Transverse colon (tissue), 4 donors: ENCODE measurements at places on chromosomes 2 and 18.
A peak's percentile ranks its signal among the peaks of the same experiment; 100 is the strongest.

- DNase-seq, result no peak
- no peaks in the 10 kb centered on the region for H3K4me1 ChIP-seq
- no peak overlapping the region for H3K4me3 ChIP-seq
- no peaks in the 10 kb centered on the region for H3K36me3 ChIP-seq
- H3K27ac ChIP-seq, result no peak overlapping the region
These were observed 153.6 kb downstream of the UPP2 start for GRCh38 chr2:158255257-158255656.

GRCh38 chr2:168097431-168097830 lies 150.0 kb downstream of the STK39 start:
- no peaks in the 10 kb centered on the region for H3K27me3 ChIP-seq
- no peak overlapping the region for H3K27ac ChIP-seq
- no peaks in the 10 kb centered on the region for H3K36me3 ChIP-seq

- H3K27me3 ChIP-seq, result no peaks in the 10 kb centered on the region
- H3K27ac ChIP-seq, result no peak overlapping the region
- DNase-seq, result peak; percentile 41
- no peak overlapping the region for H3K4me3 ChIP-seq
- H3K4me1 ChIP-seq, result peaks cover 28% of the 10 kb centered on the region
These were observed 43.7 kb upstream of the SEMA4C start for GRCh38 chr2:96913398-96914202.

DNA sequence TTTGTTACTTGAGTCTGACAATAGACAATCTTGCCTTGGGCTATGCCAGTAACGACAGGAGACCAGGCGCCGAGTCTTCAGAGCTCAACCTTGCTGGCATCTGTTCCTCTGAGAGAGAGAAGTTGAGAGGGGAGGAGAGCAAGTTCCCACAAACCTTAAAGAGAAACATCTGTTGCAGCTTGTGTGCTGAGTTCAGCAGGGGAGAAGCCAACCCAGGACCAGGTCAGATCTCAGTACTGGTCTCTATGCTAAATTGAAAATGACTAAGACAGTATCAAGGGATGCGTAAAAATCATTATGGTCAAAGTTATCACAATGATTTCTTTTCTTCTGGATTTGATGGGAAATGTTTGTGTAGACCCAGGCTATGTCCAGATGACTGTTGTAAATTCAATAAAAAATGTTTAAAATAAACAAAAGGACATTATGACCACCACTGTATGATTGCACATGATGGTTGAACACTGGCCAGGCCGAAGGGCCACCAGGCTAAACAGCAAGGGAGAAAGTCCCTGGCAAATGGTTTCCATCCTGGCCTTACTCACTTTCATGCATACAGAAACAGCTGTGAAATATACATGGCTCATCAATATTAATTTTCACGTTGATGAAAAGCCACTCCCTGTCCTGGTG lies 100.3 kb upstream of the PMAIP1 start:
- no peak overlapping the region for H3K27ac ChIP-seq
- H3K4me1 ChIP-seq, result no peaks in the 10 kb centered on the region
- H3K4me3 ChIP-seq, result no peak overlapping the region
- DNase-seq, result no peak
- no peaks in the 10 kb centered on the region for H3K36me3 ChIP-seq

DNA sequence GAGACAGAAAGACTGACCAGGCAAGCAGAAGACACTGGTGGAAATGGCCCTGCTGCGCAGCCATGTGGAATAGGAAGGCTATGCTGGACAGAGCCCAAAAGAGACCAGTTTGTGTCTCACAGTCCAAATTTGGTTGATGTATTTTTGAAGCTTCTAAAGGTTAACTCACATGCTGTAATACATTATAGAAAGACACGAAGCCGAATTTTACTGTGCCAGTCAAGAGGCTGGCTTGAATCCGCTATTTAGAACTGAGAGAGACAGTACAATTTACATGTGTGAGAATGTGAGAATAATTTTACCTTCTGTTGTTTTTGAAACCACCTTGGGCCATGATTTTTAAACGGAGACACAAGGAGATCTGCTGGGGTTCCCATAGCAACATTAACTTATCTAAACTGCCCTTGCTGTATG lies 113.6 kb downstream of the METTL8 start:
- H3K4me3 ChIP-seq, result no peak overlapping the region
- no peak overlapping the region for H3K27ac ChIP-seq
- peaks cover 17% of the 10 kb centered on the region for H3K4me1 ChIP-seq
- H3K36me3 ChIP-seq, result no peaks in the 10 kb centered on the region
- no peak for DNase-seq
- H3K27me3 ChIP-seq, result no peaks in the 10 kb centered on the region

GRCh38 chr18:25332002-25332401 lies 20.0 kb downstream of the ZNF521 start:
- H3K27me3 ChIP-seq, result peaks cover 8% of the 10 kb centered on the region
- DNase-seq, result no peak
- H3K27ac ChIP-seq, result no peak overlapping the region
- no peaks in the 10 kb centered on the region for H3K36me3 ChIP-seq

- no peak overlapping the region for H3K4me3 ChIP-seq
- DNase-seq, result peak; percentile 30
- no peak overlapping the region for H3K27ac ChIP-seq
- peaks cover 19% of the 10 kb centered on the region for H3K4me1 ChIP-seq
- H3K27me3 ChIP-seq, result no peaks in the 10 kb centered on the region
These were observed 233.7 kb downstream of the HDAC4 start for GRCh38 chr2:239167011-239167673.

DNA sequence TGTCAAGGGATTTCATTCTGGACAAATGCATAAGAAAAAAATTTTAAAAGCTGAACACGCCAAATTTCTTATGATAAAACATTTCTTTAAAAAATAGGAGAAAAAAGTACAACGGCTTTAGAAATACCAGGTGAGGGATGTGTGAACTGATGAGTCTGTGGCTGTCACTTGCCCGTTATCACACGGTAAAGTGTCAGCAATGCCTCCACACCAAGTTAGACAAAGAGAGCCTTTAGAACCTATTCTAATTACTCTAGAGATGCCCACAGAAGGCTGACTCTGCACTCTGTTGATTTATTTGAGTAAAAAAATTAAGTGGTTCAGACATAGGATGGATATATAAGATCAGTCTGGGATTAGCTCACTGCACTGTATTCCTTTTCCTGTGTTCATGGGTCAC lies 523.8 kb downstream of the RNF144A start:
- no peak overlapping the region for H3K4me3 ChIP-seq
- no peaks in the 10 kb centered on the region for H3K36me3 ChIP-seq
- DNase-seq, result no peak
- no peak overlapping the region for H3K27ac ChIP-seq
- H3K4me1 ChIP-seq, result no peaks in the 10 kb centered on the region
- H3K27me3 ChIP-seq, result no peaks in the 10 kb centered on the region

- no peaks in the 10 kb centered on the region for H3K4me1 ChIP-seq
- DNase-seq, result no peak
- H3K27ac ChIP-seq, result no peak overlapping the region
- H3K27me3 ChIP-seq, result peaks cover 23% of the 10 kb centered on the region
- no peaks in the 10 kb centered on the region for H3K36me3 ChIP-seq
These were observed 257.2 kb upstream of the HDAC4 start for GRCh38 chr2:239657992-239658391.

GRCh38 chr2:8594731-8595427 lies 87.0 kb upstream of the ID2 start:
- H3K27ac ChIP-seq, result no peak overlapping the region
- no peaks in the 10 kb centered on the region for H3K4me1 ChIP-seq
- no peaks in the 10 kb centered on the region for H3K27me3 ChIP-seq
- H3K36me3 ChIP-seq, result no peaks in the 10 kb centered on the region
- DNase-seq, result no peak

DNA sequence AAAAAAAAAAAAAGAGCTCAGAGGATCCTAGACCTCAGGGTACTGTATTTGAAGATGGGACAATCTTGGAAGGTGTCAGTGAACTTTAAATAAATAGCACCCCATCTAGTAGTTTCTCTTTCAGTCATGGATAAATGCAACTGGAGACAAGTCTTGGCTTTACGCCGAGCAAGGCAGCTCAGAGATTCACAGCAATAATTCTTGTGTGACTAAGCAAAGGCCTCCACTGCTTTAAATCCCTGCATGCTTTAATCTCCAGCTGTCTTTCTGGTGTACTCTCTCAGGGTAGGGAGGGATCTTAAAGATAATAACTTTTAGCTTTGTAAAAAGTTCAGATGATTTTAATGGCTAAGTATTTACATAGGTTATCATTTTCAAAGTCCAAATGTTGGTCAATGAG lies 36.3 kb downstream of the NRXN1 start:
- H3K4me1 ChIP-seq, result no peaks in the 10 kb centered on the region
- no peak overlapping the region for H3K27ac ChIP-seq
- no peaks in the 10 kb centered on the region for H3K27me3 ChIP-seq
- no peaks in the 10 kb centered on the region for H3K36me3 ChIP-seq
- H3K4me3 ChIP-seq, result no peak overlapping the region

DNA sequence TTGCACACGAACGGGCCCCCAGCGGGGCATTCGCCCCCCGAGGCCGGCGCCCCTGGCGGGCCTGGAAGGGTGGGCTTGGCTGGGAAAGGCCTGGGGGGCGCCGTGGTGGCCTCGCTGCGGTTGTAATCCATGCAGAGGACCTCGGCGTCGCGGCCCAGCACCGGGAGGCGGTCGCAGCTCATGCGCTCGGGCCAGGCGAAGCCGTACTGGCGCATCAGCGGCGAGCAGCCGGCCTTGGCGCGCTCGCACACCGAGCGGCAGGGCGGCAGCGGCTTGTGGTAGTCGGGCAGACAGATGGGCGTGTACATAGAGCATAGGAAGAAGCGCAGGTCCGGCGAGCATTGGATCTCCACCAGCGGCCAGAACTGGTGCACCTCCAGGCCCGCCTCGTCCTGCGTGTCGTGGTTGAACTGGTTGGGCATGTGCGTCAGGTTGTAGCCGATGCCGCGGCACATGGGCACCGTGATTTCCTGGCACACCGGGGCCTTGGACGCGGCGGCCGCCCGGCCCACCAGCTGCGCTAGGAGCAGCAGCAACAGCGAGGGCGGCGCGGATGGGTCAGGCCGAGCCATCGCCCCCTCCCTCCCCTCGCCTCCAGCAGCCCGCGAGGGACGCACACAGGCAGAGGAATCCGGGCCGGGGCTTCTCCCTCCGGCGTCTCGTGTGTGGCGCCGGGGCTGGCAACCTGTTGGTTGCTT lies 1.4 kb downstream of the FZD5 start:
- peak overlapping the region; percentile 95 for H3K27ac ChIP-seq
- DNase-seq, result peak; percentile 61
- peak overlapping the region; percentile 87 for H3K4me3 ChIP-seq
- H3K27me3 ChIP-seq, result no peaks in the 10 kb centered on the region
- peaks cover 12% of the 10 kb centered on the region for H3K36me3 ChIP-seq
- peaks cover 41% of the 10 kb centered on the region for H3K4me1 ChIP-seq

GRCh38 chr2:165536851-165537499 lies 67.5 kb downstream of the CSRNP3 start:
- no peak for DNase-seq
- no peaks in the 10 kb centered on the region for H3K4me1 ChIP-seq
- H3K4me3 ChIP-seq, result no peak overlapping the region
- H3K36me3 ChIP-seq, result no peaks in the 10 kb centered on the region

GRCh38 chr2:235080101-235080500 lies 128.3 kb downstream of the SH3BP4 start:
- no peaks in the 10 kb centered on the region for H3K27me3 ChIP-seq
- no peaks in the 10 kb centered on the region for H3K36me3 ChIP-seq
- no peak overlapping the region for H3K27ac ChIP-seq
- no peak for DNase-seq
- no peak overlapping the region for H3K4me3 ChIP-seq

GRCh38 chr2:189013031-189013430 lies 38.9 kb downstream of the COL3A1 start:
- H3K27ac ChIP-seq, result no peak overlapping the region
- H3K27me3 ChIP-seq, result no peaks in the 10 kb centered on the region
- peaks cover 6% of the 10 kb centered on the region for H3K4me1 ChIP-seq
- H3K4me3 ChIP-seq, result no peak overlapping the region
- no peak for DNase-seq

DNA sequence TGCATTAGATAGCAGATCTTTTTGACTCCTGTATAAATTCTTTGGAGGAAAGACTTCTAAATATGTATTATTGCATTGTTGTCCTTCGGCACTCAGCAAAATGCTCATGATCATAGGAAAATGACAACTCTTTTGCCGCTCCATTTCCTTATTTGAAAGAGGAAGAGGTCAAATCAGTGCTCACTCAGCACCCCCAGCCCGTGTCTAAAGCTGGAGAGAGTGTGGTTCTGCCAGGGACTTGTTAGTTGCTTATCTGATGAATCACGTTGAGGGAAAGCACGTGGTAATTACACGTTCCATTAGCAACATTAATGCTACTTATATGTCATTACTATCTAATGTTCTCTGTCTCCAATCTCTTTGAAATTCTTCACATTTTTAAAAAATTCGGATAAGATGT lies 46.0 kb upstream of the MBP start:
- no peaks in the 10 kb centered on the region for H3K27me3 ChIP-seq
- no peak for DNase-seq
- H3K4me1 ChIP-seq, result no peaks in the 10 kb centered on the region
- no peak overlapping the region for H3K4me3 ChIP-seq

DNA sequence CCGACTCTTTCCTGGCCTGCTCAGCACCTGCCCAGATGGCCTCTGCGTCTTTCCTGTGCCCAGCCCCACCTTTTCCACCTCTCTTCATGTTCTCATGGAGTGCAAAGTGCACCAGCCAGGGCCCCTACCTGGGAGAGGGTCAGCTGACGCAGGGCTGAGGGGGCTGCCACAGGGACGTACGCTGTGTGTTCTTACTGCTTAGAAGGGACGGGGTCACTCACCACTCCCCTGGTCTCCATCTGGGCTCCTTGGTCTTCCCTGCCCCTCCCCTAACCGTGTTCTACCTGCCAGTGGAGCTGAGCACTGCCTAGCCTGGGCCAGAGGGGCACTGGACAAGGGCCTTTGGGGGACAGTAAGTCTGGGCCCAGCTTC lies 8.6 kb downstream of the ERFE start:
- no peak overlapping the region for H3K27ac ChIP-seq
- peaks cover 23% of the 10 kb centered on the region for H3K4me1 ChIP-seq
- H3K36me3 ChIP-seq, result no peaks in the 10 kb centered on the region
- H3K4me3 ChIP-seq, result no peak overlapping the region
- peaks cover 22% of the 10 kb centered on the region for H3K27me3 ChIP-seq

GRCh38 chr2:126671488-126671887 lies 15.5 kb downstream of the GYPC start:
- no peaks in the 10 kb centered on the region for H3K27me3 ChIP-seq
- no peak overlapping the region for H3K27ac ChIP-seq
- no peak overlapping the region for H3K4me3 ChIP-seq
- H3K36me3 ChIP-seq, result no peaks in the 10 kb centered on the region
- DNase-seq, result no peak

DNA sequence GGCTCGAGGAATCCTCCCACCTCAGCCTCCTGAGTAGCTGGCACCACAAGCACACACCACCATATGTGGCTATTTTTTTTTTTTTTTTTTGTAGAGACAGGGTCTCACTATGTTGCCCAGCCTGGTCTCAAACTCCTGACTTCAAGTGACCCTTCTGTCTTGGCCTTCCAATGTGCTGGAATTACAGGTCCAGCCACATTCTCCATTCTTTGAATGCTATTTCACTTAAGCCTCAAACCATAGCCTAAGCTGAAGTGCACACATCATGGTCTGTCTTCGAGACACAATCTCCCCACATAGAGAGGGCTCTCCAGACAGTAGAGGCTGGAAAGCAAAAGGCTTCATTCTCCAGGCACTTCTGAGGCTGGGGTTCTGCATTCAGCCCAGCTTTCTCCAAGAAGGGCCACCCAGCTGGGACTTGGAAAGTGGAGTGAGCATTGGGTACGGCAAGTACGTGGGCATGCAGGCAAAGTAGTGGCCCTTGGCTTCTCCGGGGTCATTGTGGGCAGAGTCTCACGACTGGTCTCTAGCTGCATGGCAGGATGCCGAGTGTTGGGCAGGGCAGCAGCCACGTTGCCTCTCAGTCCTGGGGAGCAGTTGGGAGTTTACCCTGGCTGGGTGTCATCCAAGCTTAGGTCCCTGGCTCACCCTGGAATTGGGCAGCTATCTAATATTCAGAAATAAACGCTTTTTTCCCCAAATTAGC lies 78.2 kb upstream of the SMAD7 start:
- H3K4me3 ChIP-seq, result no peak overlapping the region
- H3K4me1 ChIP-seq, result no peaks in the 10 kb centered on the region
- DNase-seq, result no peak
